ENCODE measurements at places on chromosomes 4 and X.

- DNase-seq: no peak
Observed at GRCh38 chrX:48107717-48108116, 22.7 kb upstream of the SPACA5B start.

DNA sequence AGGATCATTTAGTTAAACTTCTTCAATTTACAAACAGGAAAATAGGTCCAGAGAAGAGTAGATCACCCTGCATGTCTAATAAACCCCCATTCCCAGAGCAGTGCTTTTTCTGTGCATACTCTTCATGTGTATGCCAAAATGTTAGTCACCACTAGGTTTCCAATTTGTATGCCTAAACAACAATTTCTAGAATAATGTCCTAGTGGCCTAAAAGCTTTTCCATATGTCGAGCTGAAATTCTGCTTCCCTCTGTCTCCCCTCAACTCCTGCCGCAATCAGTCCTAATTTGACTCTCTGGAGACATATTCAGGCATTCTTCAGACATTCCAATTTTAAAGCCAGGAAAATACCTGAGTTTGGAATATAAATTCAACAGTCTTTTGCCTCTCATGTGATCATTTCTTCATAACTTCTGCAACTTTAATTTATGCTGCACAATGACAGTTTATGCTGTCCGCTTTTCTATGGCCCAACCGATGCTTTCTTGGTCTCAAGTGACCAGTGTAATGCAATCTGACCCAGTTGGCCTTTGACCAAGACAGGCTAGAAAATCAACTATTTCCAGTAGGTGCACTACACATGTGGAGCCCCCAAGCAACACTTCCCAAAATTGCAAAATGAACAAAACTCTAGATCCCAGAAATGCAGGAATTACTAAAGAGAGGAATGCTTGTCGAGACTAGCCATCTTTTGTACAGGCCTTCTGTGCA is 122.9 kb upstream of the FMR1 start:
- DNase-seq: no peak

GRCh38 chrX:18179446-18179845 is 41.2 kb downstream of the BEND2 start:
- no peak for DNase-seq

GRCh38 chr4:68404153-68404552 is 43.1 kb upstream of the TMPRSS11E start:
- DNase-seq: no peak

- no peak for DNase-seq
Observed at GRCh38 chr4:152273343-152273742, 262.5 kb downstream of the FBXW7 start.

DNA sequence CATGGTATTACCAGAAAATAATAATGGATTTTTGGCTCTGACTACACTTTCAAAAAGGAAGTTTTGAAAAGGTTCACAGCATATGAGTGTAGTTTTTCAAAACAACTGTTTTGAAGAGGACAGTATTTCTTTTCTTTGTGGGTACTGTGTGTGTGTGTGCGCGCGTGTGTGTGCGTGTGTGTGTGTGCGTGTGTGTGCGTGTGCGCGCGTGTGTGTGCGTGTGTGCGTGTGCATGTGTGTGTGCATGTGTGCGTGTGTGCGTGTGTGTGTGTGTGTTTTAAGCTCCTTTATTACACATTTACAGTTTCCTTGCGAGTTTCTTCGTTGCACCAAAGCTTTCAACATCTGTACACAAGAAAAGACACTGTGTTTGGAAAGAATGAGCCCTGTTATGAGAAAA is 755.4 kb downstream of the SH3BGRL start:
- no peak for DNase-seq

DNA sequence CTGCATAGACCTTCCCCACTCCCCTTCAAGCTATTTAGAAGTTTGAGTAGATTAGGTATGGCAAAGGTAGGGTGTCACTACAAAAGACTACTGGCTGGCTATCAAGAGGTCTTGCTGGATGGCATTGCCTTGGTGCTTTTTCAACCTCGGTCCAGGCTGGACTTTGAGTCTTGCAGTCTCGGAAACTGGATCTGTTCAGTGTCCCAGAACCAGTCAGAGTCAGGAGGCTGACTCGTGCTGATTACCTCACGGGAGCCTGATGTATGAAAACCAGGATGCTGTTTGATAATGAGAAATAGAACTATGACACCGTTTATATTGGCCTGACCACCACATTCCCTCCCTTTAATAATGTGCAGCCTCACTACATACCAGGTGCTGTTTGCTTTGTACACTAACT is 2.7 kb upstream of the PHKA1 start:
- DNase-seq: no peak

DNA sequence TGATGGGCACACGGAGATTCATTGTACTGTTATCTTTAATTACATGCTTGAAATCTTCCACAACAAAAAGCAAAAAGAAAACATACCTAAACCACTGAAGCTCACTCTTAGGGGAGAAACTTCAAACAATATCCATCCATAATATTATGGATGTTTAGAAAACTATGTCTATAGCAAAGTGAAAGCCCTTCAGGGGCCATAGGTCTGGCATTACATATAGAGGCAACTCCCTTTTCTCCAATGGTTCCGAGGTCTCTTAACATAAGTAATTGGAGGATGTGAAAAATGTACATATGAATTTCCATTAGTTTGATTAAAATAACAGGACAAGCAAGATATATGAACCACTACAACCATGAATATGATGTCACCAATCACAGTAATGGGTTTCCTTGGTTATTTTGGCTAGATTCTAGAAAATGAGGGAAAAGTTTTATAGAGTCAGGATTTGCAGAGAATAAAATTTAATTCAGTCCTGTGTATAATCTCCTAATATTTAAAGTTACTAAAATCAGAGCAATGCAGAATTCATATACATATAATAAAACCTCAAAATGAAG is 10.8 kb downstream of the UGDH start:
- DNase-seq: no peak

GRCh38 chr4:169120624-169121023 is 110.6 kb upstream of the CBR4 start:
- no peak for DNase-seq

DNA sequence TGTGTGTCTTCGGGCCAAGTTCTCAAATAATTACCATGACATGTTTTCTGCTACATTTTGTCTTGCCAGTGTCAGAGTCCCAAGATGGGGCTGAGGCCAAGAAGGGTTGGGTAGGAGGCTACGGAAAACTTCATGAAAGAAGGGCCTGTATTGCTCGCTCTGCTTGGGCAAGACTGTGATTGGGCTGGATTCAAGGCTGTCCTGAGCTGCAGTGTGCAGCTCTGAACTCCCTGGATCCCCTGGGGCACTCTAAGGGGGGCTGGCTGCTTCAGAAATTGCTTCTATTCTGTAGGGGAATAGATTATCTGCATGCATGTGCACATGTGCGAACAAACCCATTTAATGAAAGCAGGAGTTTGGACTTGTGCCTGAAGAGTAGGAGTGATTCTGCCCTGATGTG is 13.6 kb downstream of the TSPAN6 start:
- no peak for DNase-seq

DNA sequence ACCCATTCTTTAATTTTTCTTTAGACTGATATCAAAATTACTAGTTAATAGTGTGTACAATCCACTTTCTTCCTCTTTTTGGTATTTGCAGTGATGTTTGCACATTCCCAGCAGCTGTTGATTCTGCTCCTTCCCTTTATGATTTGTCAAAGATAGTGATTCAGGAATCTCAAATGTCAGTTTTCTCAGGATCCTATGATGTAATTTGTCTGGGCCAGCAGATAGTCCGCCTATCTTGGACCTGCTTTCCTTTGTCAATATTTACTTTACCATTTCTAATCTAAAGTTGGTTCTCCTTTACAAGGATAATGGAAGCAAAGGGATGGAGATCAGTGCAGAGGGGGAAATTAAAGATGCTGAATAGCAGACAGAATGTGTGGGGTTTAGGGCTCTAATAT is 122.1 kb downstream of the REELD1 start:
- DNase-seq: no peak

GRCh38 chrX:16207634-16208033 is 40.4 kb downstream of the MAGEB17 start:
- DNase-seq: no peak

GRCh38 chr4:145775406-145775805 is 95.5 kb downstream of the C4orf51 start:
- DNase-seq: no peak

- no peak for DNase-seq
Observed at GRCh38 chr4:107740950-107741701, 21.1 kb upstream of the PAPSS1 start.

GRCh38 chr4:54872261-54872660 is 214.5 kb downstream of the KIT start:
- DNase-seq: no peak

DNA sequence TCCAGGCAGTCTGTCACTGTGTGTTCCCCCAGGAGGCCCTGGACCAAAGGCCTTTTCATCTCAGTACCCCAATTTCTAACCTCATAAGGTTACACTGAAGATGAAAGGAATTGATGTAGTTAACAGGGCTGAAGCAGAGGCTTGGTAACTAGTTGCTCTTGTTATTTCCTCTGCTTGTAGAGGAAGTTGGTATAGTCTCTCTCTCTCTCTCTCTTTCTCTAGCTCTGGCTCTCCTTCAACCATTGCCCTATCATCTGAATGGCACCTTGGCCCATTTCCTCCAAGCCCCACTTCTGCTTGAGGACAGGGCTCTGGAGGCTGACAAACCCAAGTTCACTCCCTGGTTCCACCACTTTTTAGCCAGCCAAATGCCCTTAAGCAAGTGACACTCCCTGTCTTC is 96.1 kb downstream of the MAMLD1 start:
- no peak for DNase-seq

- DNase-seq: no peak
Observed at GRCh38 chr4:80918004-80918403, 112.5 kb upstream of the BMP3 start.

DNA sequence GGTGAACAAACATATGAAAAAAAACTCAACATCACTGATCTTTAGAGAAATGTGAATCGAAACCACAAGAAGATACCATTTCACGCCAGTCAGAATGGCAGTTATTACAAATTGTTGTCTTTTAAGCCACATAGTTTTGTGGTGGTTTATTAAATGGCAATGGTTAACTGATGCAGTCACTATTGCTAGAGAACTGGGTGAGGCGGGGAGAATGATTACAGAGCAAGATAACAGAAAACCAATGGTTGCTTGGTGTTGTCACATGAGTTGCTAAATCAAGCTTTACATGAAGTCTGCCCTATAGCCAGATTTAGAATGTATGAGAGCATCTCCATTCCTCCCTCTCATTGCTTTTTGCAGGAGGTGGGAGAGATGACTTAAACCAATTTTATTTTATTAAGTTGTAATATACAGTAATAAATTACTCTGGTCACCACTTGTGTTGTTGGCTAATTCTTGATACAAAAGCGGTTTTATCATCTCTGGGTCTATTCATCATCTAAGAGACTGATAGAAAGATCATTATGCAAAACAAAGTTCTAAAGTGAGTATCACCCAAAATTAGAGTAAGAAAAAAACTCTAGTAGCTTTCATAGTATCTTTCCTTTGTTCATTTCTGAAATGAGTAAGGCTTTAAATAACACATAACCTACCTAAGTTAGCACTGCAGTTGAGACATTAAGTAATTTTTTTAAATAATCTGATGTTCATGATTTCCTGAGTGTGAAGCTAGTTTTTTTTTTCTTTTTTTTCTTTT is 859.5 kb downstream of the STIM2 start:
- DNase-seq: no peak

GRCh38 chrX:79259073-79259689 is 108.0 kb downstream of the ITM2A start:
- DNase-seq: peak; percentile 52

DNA sequence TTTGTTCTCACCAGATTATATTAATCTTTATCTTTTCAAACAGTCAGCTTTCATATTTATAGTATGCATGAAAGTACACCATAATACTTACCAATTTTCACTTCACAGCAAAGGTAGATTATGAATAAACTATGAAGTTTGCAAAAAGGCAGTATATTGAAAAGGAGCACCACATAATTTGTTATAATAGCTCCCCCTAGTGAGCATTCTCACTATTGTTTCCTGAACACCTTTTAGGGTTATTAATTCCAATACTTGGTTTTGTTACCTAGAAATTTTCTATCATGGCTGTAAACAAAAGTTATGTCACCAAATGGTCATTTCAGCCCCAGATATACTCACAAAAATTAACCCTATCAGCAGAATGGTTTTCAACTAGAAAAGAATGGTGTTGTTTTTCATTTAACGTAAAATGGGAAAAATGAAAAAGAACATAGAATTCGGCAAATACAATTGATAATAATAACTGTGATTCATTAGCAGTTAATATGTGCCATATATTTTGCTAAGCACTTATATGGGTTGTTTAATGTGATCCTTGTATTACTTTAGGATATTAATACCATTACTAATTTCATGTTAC is 30.2 kb upstream of the NKX6-1 start:
- DNase-seq: no peak
